ENCODE measurements at places on chromosomes 7 and 10.

- DNase-seq: no peak
Measured at GRCh38 chr10:44977287-44978212, 1.1 kb downstream of the DEPP1 start.

- no peak for DNase-seq
Measured at GRCh38 chr7:19623676-19624075, 85.2 kb downstream of the POLR1F start.

DNA sequence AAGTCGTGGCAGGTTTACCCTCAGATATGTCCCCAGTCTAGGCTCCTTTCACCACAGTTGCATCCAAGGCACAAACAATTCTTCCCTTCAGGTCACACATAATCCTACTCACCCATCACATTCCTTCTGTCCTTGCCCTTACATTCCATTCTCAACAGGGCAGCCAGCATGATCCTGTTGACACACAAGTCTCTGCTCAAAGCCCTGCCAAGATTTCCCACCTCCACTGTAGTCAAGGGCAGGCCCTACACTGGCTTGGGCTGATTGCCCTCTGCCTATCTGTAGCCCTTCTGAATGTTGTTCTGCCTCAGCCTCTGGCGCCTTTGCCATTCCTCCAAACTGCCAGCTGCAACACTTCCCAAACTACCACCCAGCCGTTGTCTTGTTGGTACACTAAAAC lies 187.9 kb upstream of the AKR1E2 start:
- DNase-seq: no peak

DNA sequence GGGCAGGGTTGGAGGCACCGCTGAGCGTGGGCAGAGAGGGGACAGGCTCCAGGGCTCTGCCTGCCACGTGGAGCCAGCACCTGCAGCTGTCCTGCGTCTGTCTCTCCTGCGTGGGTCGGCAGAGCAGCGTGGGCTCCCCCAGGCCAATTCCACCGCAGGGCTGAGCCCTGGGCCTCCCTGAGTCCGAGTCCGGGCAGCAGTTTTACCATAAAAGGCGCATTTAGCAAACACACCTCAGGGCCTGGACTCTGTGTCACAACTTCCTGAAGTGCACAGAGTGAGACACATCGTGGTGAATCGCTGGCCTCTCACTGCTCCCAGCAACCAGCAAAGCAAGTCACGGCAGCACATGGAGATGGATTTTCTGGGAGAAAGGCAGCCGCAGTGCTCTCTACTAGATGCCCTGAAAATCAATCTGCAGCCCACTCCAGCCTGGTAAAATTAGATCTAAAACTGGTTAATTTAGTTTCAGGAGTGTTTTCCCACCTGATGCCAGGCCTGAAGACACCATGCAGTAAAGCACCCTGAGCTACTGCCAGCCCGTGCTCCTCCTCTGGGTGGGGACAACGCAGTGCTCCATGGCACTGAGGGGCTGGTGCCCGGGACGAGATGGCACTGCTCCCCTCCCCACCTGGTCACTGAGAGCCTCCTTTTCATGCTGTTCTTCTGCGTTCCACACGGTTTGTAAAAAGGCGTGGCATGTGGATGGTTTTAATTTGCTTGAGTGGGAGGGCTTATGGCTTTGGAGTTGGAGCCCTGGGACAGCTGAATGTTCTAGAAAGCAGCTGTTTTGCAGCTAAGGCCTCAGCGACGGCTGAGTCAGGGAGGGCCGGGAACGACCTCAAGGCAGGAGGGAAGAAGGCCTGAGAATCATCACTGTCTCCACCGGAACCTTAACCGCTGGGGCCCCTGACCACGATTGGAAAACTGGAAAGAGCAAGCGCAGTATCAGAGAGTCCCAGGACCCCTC lies 336.9 kb downstream of the ADARB2 start:
- no peak for DNase-seq

GRCh38 chr7:31134246-31135188 lies 82.4 kb downstream of the ADCYAP1R1 start:
- peak; percentile 31 for DNase-seq

DNA sequence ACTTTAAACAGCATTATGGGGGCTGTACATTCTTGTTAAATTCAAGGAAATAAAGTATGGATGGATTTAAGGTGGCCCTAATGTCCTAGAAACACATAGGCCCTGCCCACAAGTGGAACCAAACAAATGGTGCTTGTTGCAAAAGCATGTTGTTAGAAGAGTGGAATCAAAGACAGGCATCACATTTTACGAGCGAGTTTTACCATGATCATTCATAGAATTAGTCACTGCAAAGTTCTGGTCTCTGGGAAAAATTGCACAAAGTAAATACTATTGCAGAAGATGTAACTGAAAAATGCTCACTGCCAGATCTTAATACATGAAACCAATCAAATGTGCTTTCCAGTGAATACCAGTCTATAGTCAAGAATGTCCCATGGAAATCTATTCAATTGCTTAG lies 677.1 kb downstream of the PARD3 start:
- DNase-seq: peak; percentile 52

DNA sequence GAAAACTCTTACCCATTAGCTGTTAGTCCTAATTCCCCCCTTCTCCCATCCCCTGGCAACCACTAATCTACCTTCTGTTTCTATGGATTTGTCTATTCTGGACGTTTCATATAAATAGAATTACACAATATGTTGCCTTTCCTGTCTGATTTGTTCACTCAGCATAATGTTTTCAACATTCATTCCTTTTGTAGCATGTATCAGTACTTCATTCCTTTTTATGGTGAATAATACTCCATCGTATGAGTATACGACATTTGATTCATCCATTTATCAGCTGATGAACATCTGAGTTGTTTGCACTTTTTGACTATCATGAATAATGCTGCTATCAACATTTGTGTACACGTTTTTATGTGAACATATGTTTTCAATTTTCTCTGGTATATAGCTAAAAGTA lies 4.4 kb upstream of the FRAT1 start:
- DNase-seq: no peak

DNA sequence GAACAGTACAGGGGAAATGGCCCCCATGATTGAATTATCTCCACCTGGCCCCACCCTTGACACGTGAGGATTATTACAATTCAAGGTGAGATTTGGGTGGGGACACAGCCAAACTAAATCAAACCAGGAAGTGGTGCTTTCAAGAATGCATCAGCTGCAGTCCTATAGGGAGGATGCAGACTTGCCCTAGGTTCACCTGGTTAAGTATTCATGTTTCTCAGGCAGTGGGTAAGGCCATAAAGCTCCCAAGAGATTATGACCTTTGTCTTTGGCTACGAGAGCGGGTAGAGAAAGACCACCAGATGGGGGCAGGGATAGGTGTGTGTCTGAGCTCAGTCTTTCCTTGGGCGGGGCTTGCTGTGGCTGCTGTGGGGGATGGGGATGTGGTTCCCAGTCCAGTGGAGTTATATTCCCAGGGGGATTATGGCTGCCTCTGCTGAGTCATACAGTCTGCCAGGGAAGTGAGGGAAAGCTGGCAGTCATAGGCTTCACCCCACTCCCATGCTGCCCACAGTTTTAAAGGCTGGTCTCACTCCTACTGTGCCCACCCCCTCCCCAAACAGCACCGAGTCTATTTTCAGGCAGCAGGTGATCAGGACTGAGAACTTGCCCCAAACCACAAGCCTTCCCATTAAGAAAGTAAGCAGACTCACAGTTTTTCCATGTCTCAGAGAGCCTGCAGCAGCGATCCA lies 8.4 kb upstream of the R3HCC1L start:
- no peak for DNase-seq

GRCh38 chr10:112404617-112405016 lies 30.7 kb downstream of the ACSL5 start:
- DNase-seq: no peak

DNA sequence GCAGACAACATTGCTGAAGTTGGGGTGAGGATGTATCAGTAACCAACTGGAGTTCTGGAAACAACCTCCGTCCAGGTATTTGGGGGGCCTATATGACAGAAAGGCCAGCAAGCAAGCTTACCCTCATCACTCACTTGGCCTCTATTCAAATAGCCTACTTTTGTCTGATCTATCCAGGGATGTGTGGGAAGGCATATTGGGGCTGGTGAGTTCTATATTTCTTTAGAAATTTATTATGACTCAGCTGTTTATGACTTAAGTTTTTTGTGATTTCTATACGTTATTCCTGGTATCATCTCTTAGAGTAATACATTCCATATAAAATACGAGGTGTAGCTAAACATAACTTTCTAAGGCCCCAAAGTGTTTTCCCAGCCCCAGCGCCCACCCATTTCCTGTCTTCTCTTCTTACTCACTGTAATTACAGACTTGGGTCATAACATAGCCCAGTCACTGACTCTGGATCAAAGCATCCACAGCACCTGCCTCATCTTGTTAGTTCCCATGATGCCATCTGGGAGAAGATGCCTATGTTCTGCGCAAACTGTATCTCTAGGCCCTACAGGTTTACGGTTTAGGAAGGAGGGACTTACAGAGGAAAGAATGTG lies 18.1 kb downstream of the GARS1 start:
- DNase-seq: no peak

DNA sequence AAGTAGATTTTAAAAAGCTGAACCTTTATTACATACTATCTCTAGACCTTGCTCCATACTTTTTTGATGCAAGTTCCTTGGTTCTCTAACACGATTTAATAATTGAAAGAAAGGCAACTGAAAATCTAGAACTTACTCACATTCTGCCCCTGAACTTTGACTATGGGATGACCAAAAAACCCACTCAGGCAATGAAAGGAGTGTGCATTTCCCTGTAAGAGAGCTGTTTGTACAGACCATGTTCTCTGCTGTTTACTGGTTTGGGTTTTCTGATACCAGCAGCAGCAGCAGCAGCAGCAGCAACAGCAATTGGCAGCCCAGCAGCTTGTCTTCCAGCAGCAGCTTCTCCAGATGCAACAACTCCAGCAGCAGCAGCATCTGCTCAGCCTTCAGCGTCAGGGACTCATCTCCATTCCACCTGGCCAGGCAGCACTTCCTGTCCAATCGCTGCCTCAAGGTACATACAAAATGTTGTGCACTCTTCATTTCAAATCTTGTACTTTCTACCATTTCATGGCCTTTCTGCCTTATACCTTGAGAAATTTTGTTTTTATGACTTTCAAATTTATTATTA lies 216.7 kb downstream of the FOXP2 start:
- no peak for DNase-seq

DNA sequence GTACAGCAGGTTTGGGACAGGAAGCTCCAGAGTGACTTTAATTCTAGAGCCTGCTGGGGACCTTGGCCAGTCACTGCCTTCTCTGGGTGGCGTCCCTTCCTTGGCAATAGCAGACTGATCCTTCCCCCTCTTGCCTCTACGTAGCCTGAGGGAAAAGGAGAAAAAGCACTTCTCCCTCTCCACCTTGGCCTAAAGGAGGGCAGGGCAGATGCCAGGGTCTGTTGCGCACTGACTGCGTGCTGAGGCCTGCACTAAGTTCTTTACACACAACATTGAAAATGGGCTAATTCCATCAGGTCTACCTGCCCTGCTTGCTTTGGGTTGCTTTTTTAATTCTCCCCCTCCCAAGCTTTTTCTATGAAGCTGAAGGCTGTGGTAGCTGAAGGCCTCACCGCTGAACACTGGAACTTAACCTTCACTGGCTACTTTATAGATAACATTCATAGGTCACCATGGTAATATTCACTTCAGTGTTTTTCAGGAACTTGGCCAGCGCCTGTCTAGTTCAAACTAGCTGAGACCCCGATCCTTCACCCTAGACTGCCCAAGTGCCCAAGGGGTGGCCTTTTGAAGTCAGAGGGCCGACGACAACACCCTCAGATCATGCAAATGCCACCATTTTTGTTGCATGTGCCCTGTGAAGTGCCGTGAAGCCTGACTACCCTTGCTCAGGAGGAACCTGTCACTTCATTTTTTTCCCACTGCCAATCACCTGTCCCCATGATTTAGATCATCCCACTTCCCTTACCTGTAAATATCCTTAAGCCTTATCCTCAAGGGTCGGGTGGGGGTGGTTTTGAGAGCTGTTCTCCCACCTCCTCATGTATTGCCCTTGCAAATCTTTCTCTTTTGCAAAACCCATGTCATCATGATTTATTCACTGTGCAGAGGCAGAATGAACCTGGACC lies 28.7 kb downstream of the PRF1 start:
- DNase-seq: no peak
